ENCODE measurements at places on chromosomes 2 and 18. TPM values are rescaled to one million over a fixed set of nuclear protein-coding genes. Genes with fewer than 3 reads are reported as not detected.

DNA sequence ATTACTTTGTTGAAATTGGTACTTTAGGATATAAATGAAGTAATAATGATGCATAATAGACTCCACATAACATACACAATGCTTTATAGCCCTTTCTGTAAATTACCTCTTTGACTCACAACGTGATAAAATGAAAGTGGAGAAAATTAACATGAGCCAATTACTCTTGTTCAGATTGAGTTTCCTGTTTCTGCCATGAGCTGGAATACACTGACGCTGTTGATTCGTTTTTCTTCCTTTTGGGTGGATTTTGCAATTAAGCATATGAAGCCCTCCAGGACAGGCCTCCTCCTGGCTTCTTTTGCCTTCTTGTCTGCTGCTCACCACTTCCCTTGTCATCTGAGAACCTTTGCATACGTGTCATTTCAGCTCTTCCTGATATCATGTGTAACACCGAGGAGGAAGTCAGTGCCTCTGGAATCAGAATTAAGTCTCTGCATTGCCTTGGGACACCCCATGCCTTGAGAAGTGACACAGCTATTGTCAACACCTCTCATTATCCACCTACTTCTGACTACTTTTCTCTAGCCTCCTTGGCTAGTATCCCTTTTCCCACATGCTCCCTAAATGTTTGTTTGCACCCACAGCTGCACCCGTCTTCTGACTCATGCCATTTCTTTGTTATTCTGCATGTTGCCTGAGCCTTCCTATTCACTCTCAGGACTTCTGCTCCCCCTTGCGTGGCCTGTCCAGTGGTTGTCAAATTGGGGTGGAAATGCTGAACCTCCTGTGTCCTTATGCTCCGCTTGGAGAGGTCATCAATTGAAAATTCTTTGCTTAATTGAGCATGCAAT lies 134.1 kb downstream of the FMNL2 start:
- DNase-seq: no peak

DNA sequence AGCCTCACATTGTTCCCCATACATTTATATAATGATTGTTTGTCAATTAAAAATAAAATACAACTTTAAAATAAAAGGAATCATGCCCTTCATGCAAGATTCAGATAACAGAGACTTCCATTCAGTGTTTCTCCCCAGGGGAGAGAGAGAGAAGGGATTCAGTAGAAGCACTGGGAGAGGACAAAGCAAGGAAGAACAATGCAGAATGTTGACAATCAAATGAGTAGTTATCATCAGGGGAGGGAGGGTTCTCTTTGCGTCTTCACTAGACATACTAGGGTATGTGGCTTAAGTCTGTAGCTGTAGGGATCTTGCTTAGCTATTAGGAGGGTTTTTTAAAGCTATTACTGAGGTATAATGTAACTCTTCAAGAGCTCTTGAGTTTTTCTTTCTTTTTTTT lies 30.7 kb downstream of the FSHR start:
- DNase-seq: no peak

Gene HAUS1
- total RNA-seq: 8.8 TPM

GRCh38 chr18:73908323-73908722 lies 239.3 kb downstream of the FBXO15 start:
- DNase-seq: no peak

DNA sequence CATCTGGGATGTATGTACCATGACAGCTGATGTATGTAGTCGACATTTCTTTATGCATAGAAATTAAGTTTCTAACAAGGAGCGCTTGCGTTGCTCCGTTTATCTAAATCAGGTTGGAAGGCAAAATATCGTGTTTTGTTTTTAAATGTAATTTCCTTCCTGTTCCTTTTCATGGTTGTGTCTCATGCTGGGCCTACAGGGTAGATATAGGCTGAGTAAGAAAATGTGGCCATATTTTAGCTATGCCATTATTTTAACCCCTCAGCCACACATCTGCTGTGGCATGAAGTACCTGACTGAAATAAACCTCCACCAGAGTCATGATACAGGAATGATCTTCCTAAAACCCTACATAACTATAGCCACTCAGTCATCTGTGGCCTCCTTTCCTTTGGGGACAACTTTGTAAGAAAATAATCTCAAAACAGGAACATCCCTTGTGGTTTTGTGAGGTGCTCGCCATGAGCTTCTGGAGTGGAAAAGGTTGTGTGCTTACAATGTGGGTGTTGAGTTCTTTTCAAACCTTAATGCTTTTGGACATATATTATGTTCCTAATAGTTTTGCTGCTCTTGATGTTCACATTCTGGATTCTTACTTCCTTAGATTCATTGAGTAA lies 214.3 kb downstream of the FAM210A start:
- no peak for DNase-seq

- no peak for DNase-seq
Measured at GRCh38 chr2:9656270-9656766, 25.5 kb upstream of the YWHAQ start.

GRCh38 chr2:207933396-207934065 lies 91.8 kb downstream of the PLEKHM3 start:
- no peak for DNase-seq

DNA sequence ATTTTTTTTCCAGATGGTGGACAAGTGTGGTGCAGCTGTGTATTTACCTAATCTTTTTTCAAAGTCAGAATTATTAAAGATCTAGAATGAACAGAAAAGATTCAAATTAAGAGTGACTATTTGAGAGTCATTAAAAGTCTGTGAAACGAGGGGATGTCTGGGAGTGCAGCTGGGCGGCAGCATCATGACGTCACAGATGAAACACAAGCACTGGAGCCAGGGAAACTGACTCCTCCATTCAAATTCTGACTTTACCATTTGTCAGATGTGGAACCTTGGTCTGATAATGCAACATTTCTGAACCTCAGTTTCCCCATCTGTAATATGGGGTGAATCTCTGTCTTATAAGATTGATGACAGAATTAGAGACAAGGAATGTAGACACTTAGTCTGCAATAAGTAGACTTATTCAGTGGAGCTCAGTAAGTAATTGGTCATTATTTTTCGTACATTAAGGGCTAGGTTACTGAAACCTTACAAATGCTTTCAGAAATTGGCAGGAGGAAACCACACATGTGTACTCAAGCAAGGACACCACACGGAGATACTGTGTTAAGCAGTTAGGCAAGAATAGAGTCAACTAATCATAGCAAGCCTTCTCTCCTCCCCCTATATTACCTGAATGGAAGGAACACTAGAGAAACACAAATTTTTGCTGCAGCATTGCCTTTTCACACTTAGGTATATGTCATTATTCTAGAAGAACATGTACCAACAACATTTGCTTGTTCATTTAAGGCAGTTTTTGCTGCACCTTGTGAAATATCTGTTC lies 27.8 kb upstream of the CXXC1 start:
- no peak for DNase-seq

- DNase-seq: no peak
Measured at GRCh38 chr2:149259136-149259535, 71.3 kb upstream of the LYPD6 start.

- DNase-seq: no peak
Measured at GRCh38 chr2:131413148-131413747, 49.3 kb upstream of the RAB6D start.

Data from right cardiac atrium (tissue), 5 donors.